ENCODE measurements at places on chromosomes 6 and 20. TPM values are rescaled to one million over a fixed set of nuclear protein-coding genes. Genes with fewer than 3 reads are reported as not detected.

DNA sequence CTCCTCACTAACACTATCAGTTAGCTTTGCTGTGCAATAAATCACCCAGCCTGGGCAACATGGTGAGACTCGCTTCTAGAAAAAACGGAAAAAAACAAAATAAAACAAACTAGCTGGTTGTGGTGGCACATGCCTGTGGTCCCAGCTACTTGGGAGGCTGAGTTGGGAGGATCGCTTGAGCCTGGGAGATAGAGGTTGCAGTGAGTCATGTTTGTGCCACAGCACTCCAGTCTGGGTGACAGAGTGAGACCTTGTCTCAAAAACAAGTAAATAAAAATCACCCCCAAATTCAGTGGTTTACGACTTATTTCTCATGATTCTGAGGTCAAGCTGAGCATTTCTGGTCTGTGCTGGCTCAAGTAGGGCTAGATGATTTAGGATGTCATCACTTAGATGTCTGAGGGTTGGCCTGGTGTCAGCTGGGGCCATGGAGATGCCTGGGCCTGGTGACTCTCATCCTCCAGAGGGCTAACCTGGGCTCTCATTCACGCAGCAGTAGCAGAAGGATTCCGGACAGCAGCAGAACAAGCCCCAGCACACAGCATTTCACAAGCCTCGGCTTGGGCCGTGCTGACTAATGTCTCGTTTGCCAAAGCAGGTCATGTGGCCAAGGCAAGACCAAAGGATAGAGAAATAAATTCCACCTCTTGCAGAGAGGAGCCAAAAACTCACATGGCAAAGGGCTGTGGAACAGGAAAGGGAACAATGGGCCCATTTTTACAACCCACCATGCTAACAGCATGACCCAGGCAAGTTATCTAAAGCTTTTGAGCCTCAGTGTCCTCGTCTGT lies 32.5 kb downstream of the MGME1 start:
- H3K27ac ChIP-seq: peak overlapping the region; percentile 69
- H3K36me3 ChIP-seq: no peaks in the 10 kb centered on the region
- no peaks in the 10 kb centered on the region for H3K4me1 ChIP-seq

GRCh38 chr6:85428486-85428885 lies 21.4 kb upstream of the NT5E start:
- DNase-seq: no peak
- H3K4me1 ChIP-seq: no peaks in the 10 kb centered on the region
- H3K27ac ChIP-seq: no peak overlapping the region
- no peak overlapping the region for H3K4me3 ChIP-seq
- no peaks in the 10 kb centered on the region for H3K36me3 ChIP-seq

GABBR1 gene
- 48.4 TPM for total RNA-seq

DNA sequence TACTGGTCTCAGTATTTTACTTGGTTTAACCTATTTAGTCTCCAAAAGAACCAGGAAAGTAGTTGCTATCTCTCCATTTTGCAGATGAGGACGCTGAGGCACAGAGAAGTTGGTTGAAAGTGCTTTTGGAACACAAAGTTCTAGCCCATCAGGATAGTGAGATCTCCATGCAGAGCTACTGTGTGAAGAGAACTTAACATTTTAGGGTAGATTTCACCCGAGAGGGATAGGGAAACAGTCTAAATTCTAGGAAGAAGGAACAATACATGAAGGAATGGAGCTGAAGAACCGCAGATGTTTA lies 65.1 kb downstream of the PHACTR2 start:
- H3K4me3 ChIP-seq: no peak overlapping the region
- DNase-seq: no peak
- H3K27me3 ChIP-seq: no peaks in the 10 kb centered on the region
- H3K27ac ChIP-seq: no peak overlapping the region
- H3K4me1 ChIP-seq: no peaks in the 10 kb centered on the region

EBF4 gene
- 1.6 TPM for total RNA-seq

DNA sequence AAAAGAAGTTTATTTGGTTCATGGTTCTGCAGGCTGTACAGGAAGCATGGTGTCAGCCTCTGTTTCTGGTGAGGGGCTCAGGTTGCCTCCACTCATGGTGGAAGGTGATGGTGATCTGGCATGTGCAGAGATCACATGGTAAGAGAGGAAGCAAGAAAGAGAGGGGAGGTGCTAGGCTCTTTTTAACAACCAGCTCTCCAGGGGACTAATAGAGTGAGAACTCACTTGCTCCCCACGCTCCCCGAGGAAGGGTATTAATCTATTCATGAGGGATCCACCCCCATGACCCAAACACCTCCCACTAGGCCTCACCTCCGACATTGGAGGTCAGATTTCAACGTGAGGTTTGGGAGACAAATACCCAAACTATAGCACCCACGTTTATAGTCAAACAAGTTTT lies 4.0 kb upstream of the GJB7 start:
- H3K4me1 ChIP-seq: no peaks in the 10 kb centered on the region
- no peak overlapping the region for H3K27ac ChIP-seq
- DNase-seq: no peak
- H3K27me3 ChIP-seq: no peaks in the 10 kb centered on the region

DNA sequence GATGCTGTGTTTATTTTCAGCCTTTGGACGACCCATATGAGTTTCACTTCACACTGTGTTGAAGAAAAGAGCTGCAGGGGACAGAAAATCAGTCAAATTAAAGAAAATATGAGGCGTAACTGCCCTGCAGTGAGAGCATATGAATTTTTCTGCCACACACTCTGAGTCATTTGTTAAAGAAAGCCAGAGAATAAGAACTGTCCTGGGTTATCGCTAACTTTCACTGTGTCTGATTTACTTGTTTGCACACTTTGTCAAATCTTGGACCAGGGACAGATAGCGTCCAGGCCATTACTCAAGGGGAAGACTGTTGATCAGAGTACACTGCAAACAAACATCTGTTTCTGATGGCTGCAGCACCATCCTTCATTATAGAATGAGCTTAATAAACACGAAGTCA lies 126.8 kb upstream of the AGPAT4 start:
- no peaks in the 10 kb centered on the region for H3K27me3 ChIP-seq
- no peak for DNase-seq
- H3K36me3 ChIP-seq: no peaks in the 10 kb centered on the region

DNA sequence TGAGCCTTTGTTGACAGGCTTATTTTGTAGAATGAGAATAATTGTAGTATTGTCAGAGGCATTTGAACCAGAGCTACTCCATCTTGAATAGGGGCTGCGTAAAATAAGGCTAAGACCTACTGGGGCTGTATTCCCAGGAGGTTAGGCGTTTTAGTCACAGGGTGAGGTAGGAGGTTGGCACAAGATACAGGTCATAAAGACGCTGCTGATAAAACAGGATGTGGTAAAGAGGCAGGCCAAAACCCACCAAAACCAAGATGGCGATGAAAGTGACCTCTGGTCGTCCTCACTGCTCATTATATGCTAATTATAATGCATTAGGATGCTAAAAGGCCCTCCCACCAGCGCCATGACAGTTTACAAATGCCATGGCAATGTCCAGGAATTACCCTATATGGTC lies 82.7 kb downstream of the PFDN4 start:
- no peak overlapping the region for H3K4me3 ChIP-seq
- no peak overlapping the region for H3K27ac ChIP-seq
- no peak for DNase-seq

- no peak overlapping the region for H3K27ac ChIP-seq
- H3K4me1 ChIP-seq: no peaks in the 10 kb centered on the region
- no peaks in the 10 kb centered on the region for H3K27me3 ChIP-seq
- H3K4me3 ChIP-seq: no peak overlapping the region
These were observed 31.5 kb downstream of the ZFP64 start for GRCh38 chr20:52160049-52160570.

DNA sequence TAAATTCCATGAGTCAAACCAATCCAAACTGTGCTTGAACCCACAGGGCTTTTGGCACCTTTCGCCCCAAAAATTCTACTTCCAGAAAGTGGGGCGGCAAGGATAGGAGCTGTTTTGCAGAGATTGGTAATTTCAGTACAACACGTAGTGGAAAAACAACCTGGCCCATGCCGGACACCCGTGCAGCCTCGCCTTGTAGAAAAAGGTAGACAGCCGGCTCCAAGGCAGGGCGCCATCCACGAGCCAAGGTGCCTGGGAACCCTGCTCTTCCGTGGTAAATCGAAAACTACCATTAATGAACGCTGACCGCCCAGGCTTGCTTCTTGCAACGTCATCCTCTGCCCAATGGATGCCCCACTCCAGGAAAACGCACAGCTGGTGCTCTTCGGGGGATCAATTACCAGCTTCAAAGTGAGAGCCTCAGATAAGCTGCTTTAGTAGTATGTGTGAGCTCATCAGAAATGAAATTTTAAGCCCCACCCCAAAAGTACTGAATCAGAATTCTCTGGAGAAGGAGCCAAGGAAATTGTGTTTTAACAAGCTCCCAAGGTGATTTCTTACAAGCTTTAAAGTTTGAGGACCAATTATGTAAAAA lies 1.8 kb downstream of the OOEP start:
- H3K36me3 ChIP-seq: no peaks in the 10 kb centered on the region
- no peak for DNase-seq
- H3K27me3 ChIP-seq: no peaks in the 10 kb centered on the region
- no peak overlapping the region for H3K4me3 ChIP-seq
- H3K27ac ChIP-seq: no peak overlapping the region
- no peaks in the 10 kb centered on the region for H3K4me1 ChIP-seq

CDH22 gene
- 0.16 TPM for total RNA-seq

LIN28B gene
- not detected for total RNA-seq

- H3K36me3 ChIP-seq: no peaks in the 10 kb centered on the region
- no peak overlapping the region for H3K27ac ChIP-seq
- no peak overlapping the region for H3K4me3 ChIP-seq
- H3K27me3 ChIP-seq: no peaks in the 10 kb centered on the region
- DNase-seq: no peak
These were observed 143.5 kb downstream of the ANKRD60 start for GRCh38 chr20:58084966-58085365.

- no peak overlapping the region for H3K4me3 ChIP-seq
- H3K27me3 ChIP-seq: no peaks in the 10 kb centered on the region
- H3K27ac ChIP-seq: no peak overlapping the region
- H3K4me1 ChIP-seq: no peaks in the 10 kb centered on the region
These were observed 212.8 kb upstream of the FUT9 start for GRCh38 chr6:95802978-95803377.

DLK2 gene
- not detected for total RNA-seq

GRCh38 chr6:157741321-157741947 lies 81.6 kb upstream of the SNX9 start:
- H3K36me3 ChIP-seq: no peaks in the 10 kb centered on the region
- H3K4me1 ChIP-seq: no peaks in the 10 kb centered on the region
- H3K27me3 ChIP-seq: no peaks in the 10 kb centered on the region
- DNase-seq: no peak
- H3K27ac ChIP-seq: peak overlapping the region; percentile 77

GRCh38 chr6:140370441-140370840 lies 996.0 kb upstream of the CITED2 start:
- no peaks in the 10 kb centered on the region for H3K4me1 ChIP-seq
- no peaks in the 10 kb centered on the region for H3K36me3 ChIP-seq
- H3K27ac ChIP-seq: no peak overlapping the region

DNA sequence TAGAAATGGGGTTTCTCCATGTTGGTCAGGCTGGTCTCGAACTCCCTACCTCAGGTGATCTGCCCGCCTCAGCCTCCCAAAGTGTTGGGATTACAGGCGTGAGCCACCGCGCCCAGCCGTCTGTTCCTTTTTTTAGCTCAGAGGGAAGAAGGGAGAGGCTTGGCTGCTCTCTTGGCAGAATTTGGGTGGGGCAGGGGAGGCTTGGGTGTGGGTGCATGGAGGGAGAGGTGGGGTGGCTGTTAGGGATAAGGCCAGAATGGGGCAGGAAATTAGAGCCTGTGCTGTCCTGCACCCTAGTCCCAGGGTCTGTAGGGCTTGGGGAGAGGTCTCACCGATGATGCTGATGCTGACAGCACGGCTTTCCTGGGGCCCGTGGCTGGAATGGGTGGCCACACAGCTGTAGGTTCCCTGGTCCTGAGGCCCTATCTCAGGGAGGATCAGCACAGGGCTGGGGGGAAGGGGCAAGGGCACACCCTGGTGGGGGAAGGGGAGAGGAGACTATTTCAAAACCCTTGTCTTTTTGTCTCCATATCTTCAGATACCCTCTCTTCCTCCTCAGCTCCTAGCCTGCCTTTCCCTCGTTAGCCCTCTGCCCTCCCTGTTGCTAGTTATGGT lies 2.0 kb downstream of the AGER start:
- H3K27ac ChIP-seq: peak overlapping the region; percentile 75
- DNase-seq: no peak
- no peaks in the 10 kb centered on the region for H3K4me1 ChIP-seq
- no peaks in the 10 kb centered on the region for H3K27me3 ChIP-seq
- no peaks in the 10 kb centered on the region for H3K36me3 ChIP-seq
- H3K4me3 ChIP-seq: no peak overlapping the region

GRCh38 chr6:40414617-40415016 lies 172.5 kb downstream of the LRFN2 start:
- no peaks in the 10 kb centered on the region for H3K27me3 ChIP-seq
- DNase-seq: no peak
- H3K4me1 ChIP-seq: no peaks in the 10 kb centered on the region

DNA sequence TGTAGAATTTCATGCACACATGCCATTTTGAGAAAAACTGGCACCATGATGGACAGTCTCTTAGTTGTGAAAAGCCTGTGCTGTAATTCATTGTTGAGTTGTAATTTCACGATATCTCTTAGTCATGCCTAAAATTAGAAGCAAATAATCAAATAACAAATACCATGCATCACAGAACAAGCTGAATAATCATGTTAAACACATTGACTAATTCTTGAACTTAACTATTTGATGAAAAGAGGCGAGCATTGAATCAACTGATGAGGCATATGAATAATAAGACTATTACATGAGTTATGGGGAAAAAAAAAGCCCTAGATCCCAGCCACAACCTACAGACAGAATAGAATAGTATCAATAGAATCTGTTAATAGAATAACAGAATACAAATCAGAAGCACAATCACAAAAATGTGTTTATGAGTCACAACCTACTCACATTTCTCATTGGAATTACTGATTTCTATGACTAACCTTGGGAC lies 14.2 kb upstream of the RNF217 start:
- no peak overlapping the region for H3K4me3 ChIP-seq
- no peaks in the 10 kb centered on the region for H3K36me3 ChIP-seq
- no peak overlapping the region for H3K27ac ChIP-seq
- no peaks in the 10 kb centered on the region for H3K4me1 ChIP-seq

SLC35F1 gene
- 0.66 TPM for total RNA-seq

GRCh38 chr6:87421576-87421975 lies 13.8 kb downstream of the CFAP206 start:
- no peaks in the 10 kb centered on the region for H3K27me3 ChIP-seq
- H3K27ac ChIP-seq: no peak overlapping the region
- no peaks in the 10 kb centered on the region for H3K4me1 ChIP-seq
- H3K36me3 ChIP-seq: no peaks in the 10 kb centered on the region
- DNase-seq: no peak

DNA sequence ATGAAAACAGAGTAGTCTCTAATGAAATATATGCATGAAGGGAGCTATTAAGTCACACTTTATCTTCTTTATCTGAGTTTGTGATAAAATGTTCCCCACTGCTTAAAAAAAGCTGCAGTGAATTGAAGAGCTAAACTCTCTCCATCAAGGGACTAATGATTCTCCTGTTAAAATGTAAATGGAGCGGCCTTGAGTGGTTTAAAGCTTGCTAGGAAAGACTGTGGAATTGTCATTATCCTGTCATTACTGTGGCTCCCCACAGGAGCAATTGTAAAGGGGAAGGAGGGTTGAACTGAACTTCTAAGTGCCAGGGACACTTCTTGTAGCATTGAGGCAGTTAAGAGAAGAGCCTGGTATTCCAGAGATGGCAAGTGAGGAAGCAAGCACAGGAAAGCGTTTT lies 17.3 kb upstream of the CNR1 start:
- no peaks in the 10 kb centered on the region for H3K4me1 ChIP-seq
- H3K4me3 ChIP-seq: no peak overlapping the region
- no peak overlapping the region for H3K27ac ChIP-seq
- no peaks in the 10 kb centered on the region for H3K27me3 ChIP-seq

PRSS16 gene
- total RNA-seq: 12.8 TPM

GRCh38 chr6:11514672-11515071 lies 22.9 kb upstream of the TMEM170B start:
- H3K4me3 ChIP-seq: no peak overlapping the region
- no peak overlapping the region for H3K27ac ChIP-seq
- no peaks in the 10 kb centered on the region for H3K36me3 ChIP-seq
- DNase-seq: no peak
- H3K4me1 ChIP-seq: no peaks in the 10 kb centered on the region

Measured in breast epithelium (tissue), 4 donors.